ENCODE measurements at places on chromosomes 5 and 9.

DNA sequence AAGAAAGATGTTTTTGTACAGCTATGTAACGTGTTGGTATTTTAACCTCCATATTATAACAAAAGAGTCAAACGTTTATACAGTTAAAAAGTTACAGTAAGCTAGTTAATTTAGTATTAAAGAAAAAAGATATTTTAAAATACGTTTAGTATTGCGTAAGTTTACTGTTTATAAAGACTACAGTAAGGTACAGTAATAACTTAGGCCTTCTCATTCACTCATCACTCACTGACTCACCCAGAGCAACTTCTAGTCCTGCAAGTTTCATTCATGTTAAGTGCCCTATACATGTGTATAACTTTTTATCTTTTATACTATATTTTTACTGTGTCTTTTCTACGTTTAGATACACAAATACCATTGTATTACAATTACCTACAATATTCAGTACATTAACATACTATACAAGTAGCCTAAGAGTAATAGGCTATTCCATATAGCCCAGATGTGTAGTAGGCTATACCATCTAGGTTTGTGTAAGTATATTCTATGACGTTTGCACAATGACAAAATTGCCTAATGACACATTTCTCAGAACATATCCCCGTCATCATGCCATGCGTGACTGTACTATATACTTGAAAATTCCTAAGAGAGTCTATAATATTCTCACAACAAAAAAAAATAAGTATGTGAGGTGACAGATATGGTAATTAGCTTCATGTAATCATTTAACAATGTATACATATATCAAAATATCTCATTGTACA, 33.8 kb downstream of the ERP44 start:
- no peak for DNase-seq

GRCh38 chr9:82588301-82589180, 474.4 kb downstream of the RASEF start:
- DNase-seq: no peak

- no peak for DNase-seq
Observed at GRCh38 chr5:83342465-83342864, 129.1 kb upstream of the VCAN start.

DNA sequence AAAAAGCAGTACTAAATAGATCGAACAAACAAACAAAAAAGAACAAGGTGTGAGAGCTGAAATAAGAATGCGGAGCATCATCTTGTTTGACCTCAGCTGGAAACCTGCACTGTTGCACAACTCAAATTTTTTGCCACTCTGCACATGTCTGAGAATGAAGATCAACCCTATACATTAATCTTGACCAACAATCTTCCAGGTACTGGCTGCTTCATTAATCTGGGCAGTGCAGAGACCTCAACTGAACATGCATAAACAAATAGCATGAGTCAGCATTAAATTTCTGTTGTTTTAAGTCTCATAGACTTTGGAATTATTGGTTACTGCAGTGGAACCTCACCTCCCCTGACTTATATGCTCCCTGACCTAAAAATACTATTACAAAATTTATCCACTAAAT, 114.6 kb upstream of the FTMT start:
- no peak for DNase-seq

GRCh38 chr5:93572608-93573353, 8.2 kb downstream of the NR2F1-AS1 start:
- DNase-seq: no peak

- DNase-seq: no peak
Observed at GRCh38 chr5:137190441-137190840, 308.7 kb downstream of the SPOCK1 start.

- no peak for DNase-seq
Observed at GRCh38 chr9:114154600-114155102, 686 bp upstream of the COL27A1 start.

GRCh38 chr5:180209137-180209581, at the start of gene RASGEF1C:
RASGEF1C (minus strand) TSS chr5:180209211; CDS start chr5:180138052, 71,159 bp downstream.
- DNase-seq: peak; percentile 70

- no peak for DNase-seq
Observed at GRCh38 chr5:38424148-38425060, 132.0 kb downstream of the LIFR start.

DNA sequence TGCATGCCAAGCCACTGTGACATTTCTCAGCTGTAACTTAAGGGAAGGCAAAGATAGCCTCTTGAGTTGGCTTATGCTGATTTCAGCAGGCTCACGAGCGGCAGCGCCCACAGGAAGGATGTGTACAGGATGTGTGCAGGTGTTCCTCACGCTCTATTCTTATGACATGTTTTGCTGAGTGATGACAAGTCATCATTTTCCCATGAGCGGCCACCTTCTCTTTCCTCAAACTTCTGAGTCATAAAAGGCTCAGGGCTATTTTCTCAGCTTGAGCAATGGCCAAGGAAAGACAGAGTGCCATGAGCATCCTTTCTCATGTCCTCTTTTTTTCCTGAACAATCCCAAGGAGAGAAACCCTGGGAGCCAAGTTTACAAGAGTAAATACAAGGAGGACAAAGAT, 365.9 kb downstream of the PLK2 start:
- no peak for DNase-seq

DNA sequence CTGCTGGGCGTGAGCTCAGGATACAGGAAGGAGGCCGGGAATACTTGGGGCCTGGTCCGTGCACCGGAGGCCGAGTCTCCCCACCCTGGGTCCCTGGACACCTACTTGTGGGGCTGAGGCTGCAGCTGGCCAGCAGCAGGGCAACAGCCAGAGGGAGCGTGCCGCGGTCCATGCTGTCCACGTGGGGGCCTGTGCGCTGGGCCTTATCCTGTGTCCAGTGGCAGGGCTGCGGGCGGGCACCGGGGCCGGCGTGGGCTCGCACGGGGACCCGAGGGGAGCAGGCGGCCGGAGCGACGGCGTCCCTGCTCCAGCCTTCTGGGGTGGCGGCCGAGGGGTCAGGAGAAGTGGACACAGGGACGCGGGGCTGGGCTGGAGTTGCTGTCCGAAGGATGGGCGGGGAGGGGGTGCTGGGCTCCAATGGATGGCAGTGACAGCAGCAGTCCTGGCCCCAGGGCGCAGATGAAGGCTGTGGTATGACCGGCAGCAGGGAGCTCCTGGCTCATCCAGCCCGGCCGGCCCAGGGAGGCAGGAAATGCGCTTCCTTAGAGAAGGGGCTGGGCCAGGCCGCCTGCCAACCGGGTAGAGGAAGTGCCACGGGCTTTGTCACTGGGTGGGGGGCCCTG, at the start of gene ENG:
Gene ENG, minus strand, starts transcription at position 475 of the 623 bp plus-strand sequence. Its CDS starts 303 bp downstream, at position 172.
- peak; percentile 78 for DNase-seq

DNA sequence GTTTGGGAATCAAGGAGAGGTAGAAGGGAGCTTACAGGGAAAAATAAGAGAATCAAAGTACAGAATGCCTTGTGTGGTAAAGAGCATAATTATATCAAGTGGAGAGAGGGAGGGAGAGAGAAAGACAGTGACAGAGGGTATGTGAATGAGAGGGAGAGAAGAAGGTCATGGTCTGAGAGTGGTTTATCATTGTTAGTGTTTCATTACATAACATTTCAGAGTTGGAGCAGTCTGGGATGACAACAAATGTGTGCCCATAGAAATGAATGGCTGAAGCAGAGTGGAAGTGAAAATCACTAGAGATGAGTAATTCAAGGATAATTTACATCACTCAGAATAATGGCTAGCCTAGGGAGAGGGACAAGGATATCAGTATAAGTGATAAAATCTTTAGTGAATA, 799.2 kb downstream of the TLE1 start:
- no peak for DNase-seq

GRCh38 chr5:21236971-21237427, 1249.0 kb upstream of the CDH18 start:
- DNase-seq: peak; percentile 83

DNA sequence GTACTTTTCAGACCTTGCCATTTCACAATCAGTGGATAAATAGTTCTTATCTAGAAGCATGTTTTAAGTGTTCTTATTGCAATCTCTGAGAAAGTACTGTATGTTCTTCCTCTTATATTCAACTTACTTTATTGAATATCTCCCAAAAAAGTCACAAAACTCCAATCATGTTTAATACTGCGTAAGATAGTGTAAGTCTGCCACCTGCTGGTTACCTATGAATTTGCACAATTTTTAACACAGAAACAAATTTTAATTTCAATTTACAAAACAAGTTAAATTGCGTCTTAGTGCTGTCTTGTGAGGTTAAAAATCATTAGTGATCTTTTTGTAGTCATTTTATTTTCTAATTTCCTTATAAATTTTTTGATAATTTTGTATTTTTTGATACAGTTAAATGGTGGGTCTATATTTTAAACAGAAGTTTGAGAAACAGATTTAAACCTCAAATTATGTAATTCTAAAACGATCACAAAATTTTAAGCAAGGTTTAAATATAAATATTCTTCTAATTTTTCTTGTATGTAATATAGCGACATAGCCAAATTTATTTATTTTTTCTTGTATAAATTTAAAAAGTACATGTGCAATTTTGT, 115.8 kb downstream of the EMB start:
- DNase-seq: peak; percentile 35

DNA sequence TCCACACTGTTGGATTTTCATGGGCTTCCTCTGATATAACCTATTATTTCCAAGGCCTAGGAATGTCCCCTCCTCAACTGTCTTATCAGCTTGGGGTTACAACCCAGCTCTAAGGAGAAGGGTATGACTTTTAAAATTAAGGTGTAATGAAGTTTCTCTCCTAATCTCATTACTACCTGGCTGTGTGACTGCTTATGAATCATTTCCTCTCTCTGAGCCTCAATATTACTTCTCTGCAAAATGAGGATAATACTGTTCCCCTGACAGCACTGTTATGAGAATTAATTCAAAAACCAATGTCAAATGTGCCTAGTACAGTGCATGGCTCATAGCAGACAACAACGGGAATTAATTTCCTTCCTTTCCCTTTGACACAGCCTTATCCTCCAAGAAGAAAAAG, 118.9 kb downstream of the NR6A1 start:
- DNase-seq: no peak

- peak; percentile 42 for DNase-seq
Observed at GRCh38 chr9:1871626-1872419, 143.3 kb upstream of the SMARCA2 start.

GRCh38 chr5:175021841-175022625, 297.7 kb downstream of the MSX2 start:
- DNase-seq: no peak

DNA sequence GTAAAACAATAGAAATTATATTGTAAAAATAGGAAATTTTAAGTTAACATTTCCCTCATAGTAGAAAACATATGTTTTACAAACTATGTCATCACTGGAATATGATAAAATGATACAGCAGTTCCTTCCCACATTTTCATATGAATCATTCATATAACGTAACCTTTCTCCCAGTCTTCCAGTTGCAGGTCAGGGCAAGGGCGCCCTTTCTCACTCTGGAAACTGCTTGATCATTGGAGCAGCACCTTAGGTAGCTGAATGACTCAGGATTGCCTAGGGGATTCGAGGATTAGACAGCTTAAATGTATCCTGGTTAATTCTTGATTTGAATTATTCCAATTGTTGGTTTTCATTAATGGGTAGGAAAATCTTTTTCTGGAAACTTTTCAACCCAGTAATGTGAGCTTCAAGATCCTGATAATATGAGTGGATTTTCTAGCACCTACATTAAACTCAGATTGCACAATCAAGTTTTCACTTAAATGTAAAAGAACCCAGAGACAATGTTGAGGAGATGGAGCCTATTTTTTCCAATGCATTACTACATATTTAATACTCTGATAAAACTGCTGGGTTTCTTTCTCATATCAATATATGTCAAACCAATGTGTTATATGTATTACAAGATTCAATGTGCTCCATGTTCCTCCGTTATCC, 32.6 kb upstream of the ANXA1 start:
- no peak for DNase-seq

- peak; percentile 52 for DNase-seq
Observed at GRCh38 chr5:162939991-162940390, 497.4 kb upstream of the CCNG1 start.

- no peak for DNase-seq
Observed at GRCh38 chr5:142499591-142500226, 174.9 kb upstream of the SPRY4 start.

GRCh38 chr5:171688696-171689495, 96.7 kb upstream of the SMIM23 start:
- no peak for DNase-seq

DNA sequence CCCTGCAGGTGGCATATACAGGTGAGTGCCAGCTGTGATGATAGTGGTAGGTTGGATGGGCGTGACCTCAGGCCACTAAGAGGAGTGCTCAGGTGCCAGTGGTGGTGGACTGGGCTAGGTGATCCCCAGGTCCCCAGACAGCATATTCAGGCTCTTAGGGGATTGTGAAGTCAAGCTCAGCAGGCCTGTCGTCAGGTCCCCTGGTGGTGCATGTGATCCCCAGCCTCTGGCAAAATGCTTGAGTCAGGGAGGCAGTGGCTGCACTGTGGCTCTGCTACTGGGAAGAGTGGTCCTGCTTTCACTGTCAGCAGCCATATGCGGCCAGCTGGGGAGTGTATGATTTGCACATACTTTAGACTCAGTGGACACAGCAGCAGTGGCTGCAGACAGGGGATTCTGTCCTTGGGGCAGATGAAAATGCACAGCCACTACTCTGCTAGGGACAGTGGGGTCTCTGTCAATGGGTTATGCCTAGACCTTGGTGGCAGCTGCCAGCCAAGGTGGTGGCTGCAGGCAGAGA, 31.6 kb upstream of the CTSL start:
- DNase-seq: no peak

DNA sequence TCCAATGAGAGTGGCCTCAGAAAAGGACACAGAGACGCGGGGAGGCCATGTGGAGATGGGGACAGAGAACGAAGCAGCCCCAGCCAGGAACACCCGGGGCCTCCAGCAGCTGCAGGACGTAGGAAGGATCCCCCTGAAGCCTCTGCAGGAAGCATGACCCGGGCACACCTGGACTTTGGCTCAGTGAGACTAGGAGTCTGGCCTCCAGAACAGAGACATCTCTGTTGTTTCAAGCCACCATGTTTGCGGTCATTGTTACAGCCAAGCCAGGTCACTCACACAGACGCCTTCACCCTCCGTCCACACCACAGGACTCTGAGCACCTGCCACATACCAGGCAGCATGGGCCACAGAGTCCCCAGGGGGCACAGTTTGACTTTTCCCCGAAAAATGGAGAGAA, 63.6 kb upstream of the SARDH start:
- no peak for DNase-seq

- peak; percentile 88 for DNase-seq
Observed at GRCh38 chr5:139392678-139393496, 2.0 kb downstream of the PROB1 start.

All from A673 (cell line).